ENCODE measurements at places on chromosomes 1 and 21. TPM values are rescaled to one million over a fixed set of nuclear protein-coding genes. Genes with fewer than 3 reads are reported as not detected.

RNF207 gene
- 17.1 TPM for total RNA-seq

CRNN gene
- under 0.01 TPM for total RNA-seq

LRRC53 gene
- not detected for total RNA-seq

EXTL2 gene
- 32.9 TPM for total RNA-seq

HTR1D gene
- total RNA-seq = not detected

C1orf116 gene
- total RNA-seq = under 0.01 TPM

NLRP3 gene
- total RNA-seq = not detected

PGBD5 gene
- 2.2 TPM for total RNA-seq

WNT4 gene
- total RNA-seq = under 0.01 TPM

LENEP gene
- not detected for total RNA-seq

ERMAP gene
- total RNA-seq = 21.3 TPM

All from bronchial smooth muscle cell (primary cell).